Thoracic aorta (tissue), 2 donors: ENCODE measurements at places on chromosomes 5 and 9.
A peak's percentile ranks its signal among the peaks of the same experiment; 100 is the strongest.

- DNase-seq, result no peak
These were observed 756.4 kb upstream of the DMAC1 start for GRCh38 chr9:8555762-8556500.

DNA sequence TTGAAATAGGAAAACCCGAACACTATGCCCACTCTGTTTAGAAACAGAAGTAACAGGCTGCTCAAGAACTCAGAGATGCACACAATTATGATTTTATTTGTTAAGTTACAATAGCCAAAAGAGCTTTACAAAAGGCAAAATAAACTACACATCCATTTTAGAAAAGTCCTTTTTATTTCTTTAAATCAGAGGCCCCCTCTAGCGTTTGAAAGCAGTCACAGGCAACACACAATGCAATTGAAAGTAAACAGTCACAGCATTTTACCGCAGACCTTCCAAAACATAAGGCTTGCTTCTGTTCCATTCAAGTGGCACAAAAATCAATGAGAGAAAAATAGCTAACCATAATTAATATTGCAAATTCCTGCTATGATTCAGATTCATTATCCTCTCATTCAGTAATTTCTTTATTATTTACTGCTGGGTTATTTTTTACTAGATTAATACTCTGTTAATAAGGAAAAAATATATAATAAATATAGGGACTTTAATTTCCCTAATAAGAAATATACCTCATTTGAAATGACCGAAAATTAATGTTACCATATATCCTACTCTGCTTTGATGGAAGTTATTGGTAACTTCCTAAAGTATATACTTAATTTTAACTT is 78.3 kb downstream of the CEP120 start:
- no peak for DNase-seq

DNA sequence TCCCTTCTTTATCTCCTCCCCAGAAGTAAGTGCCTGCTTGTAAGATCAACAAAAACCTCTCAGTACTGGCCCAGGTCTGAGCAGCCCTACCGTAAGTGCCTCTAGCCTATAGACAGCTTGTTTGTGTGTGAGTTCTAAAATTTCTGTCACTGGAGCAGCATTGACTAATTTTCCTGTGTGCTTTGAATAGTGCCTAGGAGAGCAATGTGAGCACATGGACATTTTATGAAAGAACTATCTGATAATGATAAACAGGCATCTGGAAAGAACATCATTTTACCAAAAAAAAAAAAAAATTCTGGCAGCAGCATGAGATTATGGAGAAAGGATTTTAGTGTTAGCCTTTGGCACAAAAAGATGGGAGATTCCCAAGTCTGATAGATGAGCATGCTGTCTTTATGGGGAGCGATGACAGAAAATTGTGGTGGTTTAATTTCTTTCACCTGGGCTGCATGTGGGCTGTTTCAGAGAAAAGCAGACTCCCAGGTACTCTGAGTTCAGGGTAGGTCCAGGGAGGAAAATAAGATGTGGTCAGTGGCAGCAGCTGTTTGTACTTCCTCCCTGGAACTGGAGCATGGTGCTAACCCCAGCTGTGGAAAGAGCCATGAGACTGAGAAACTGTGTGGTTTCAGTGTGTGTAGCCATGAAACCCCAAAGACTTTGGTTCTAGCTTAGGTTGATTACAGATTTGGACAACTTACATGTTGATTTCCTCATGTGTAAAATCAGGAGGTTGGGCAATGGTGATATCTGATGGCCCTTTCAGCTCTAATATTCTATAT is 419.9 kb downstream of the NTRK2 start:
- no peak for DNase-seq

- DNase-seq, result no peak
These were observed 116.6 kb upstream of the BOD1 start for GRCh38 chr5:173733021-173733420.

DNA sequence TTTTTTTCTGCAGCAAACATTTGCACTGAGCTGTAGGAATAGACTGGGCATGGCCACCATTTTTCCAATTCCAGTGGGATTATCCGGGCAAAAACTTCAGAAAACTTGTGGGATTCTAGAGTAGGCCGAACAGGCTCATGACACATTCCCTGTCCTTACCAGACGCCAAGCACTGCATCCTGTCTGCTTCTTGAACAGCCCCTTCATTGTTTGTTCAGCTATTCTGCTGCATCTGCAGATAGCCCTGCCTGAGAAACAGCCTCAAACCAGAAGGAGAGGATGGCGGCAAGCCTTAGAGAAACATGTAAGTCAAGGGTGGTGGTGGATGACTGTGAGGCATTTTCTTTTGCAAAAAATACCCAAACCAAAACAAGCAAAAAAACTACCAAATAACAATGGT is 111.8 kb upstream of the NTRK2 start:
- no peak for DNase-seq

GRCh38 chr9:8371686-8372085 is 572.1 kb upstream of the DMAC1 start:
- DNase-seq, result no peak

DNA sequence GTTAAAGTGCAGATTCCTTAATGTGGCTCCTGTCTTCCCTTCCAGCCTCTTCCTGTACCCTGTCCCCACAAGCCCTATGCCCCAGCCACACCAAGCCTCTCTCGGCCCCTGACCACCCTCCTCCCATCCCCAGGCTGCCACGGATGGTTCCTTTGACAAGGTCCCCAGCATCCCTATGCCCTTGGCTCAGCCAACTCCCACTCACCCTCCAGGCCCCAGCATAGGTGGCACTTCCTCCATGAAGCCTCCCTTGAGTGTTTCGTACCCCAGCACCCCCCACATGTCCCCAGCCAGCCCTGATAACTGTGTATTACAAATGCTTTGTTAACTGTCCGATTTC is 115.5 kb upstream of the TBC1D2 start:
- no peak for DNase-seq

GRCh38 chr5:171483551-171484135 is 64.2 kb downstream of the FGF18 start:
- DNase-seq, result peak; percentile 55

DNA sequence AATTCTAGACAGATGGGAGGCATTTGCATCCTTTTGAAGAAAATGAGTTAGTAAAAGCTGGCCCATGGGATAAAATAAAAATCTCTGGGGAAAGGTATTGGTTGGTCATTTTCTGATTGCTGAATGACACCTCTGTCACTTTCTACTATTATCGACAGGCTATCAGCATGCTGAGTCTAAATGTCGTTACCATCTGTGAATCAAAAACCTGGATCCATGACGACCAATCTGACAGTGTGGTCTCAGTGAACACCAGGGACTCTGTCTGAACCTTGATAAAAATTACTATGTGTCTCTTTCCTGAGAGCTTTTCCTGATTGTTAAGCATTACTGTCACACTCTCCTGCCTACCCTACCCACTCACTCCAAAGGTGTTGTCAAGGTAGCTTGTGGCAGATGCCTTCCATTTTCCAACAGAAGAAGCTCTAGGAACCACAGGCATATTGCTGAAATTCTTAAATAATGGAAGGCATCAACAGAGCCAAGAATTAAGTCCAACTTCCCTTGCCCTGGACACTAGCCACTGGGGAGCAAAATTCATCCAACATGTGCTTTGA is 12.6 kb upstream of the ASTN2 start:
- no peak for DNase-seq

- no peak for DNase-seq
These were observed 293.9 kb downstream of the ZSWIM6 start for GRCh38 chr5:61625681-61626621.

- DNase-seq, result no peak
These were observed 69.2 kb upstream of the FCN1 start for GRCh38 chr9:134986957-134987356.

DNA sequence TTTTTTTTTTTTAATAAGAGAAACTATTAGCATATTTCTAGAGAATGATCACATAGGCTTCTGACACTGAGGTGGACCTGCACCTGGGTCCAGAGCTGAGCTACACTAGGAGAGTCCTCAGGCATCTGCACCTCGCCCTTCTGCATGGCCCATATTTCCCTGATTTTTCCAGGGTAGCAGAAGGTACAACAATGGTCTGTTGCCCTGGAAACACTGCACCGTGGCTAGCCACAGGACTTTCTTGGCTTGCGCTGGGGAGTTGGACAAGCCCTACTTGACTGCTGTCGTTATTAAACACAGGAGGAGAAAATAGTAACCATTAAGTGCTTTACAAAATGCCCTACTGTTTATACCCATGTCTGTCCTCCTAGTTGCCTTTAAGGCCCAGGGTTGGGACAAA is 615.7 kb upstream of the MEF2C start:
- no peak for DNase-seq

DNA sequence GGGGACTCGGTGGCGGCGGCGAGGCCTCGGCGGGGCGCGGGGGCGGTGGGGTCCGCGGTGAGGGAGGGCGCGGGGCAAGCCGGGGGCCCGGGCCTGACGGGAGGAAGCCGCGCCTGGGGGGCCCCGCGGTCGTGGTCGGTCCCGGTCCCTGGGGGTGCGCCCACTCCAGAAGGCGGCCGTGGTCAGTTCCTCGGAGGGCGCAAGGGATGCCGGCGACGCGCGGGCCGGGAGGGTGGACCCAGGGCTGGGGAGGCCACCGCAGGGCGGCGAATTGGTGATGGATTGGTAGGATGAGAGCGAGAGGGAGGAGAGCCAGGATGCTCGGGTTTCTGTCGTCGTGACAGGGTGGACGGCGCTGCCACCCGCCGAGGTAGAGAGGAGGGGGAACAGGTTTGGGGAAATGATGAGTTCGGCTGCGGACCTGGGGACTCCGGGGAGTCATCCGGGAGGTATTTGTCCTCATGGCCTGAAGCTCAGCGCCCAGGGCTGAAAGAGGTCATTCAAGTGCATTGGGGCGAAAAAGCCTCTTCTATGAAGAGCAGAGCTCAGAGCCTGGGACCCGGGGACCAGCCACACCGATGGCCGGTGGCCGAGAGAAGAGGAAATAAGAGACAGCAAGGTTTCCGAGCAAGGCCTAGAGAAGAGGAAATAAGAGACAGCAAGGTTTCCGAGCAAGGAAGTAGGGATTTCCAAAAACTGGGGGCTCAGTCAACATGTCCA is 557 bp downstream of the GNG10 start:
- DNase-seq, result peak; percentile 5

DNA sequence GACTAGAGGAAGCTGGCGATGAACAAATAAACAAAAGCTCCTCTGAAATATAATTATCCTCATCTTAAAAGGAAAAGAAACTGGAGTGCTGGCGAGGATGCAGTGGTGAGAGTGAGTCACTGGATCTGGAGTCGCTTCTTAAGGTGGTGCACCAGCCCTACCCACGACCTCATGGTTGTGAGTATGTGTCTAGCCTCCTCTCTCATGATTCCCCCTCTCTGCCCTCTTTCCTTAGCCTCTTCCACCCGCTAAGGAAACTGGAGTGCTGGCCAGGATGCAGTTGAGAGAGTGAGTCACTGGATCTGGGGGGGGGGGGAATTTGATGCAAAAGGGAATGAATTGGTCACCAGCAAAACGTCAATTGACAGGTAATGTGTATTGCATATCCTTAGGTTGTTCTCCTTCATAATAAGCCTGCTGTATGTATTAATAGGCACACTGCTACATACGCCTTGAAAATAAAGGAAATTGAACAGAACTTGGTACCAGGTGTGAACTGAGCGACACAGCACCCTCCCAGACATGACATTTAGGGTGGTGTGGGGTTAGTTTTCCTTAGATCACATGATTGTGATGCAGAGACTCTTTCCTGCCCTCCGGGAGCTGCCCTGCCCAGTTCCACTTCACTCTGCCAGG is 36.3 kb upstream of the EBF1 start:
- DNase-seq, result no peak

GRCh38 chr9:89955144-89955543 is 350.3 kb downstream of the GADD45G start:
- no peak for DNase-seq

DNA sequence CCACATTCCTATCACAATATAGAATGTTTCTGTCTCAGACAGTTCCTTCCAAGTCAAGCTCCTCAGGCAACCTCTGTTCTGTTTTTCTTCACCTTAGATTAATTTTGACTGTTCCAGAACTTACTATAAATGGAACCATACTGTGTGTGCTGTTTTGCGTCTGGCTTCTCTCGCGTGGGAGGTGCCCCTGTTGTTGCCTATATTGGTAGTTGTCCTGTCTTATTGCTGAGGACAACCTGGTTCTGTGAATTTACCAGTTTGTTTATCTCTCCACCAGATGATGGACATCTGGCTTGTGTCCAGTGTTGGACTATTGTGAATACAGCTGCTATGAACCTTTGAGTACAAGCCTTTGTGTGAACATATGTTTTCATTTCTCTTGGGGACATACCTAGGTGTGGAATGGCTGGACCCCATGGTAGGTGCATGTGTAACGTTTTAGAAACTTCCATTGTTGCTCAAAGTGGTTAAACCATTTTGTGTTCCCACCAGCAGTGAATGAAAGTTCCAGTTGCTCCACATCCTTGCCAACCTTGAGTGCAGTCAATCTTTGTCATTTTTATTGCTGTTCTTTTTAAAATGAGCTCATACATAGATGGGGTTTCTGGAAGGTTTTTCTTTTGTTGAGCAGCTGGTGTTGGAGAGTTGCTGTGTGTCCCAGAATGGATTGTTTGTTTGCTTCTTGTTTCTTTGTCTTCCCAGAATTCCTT is 18.1 kb downstream of the HMCN2 start:
- DNase-seq, result no peak

DNA sequence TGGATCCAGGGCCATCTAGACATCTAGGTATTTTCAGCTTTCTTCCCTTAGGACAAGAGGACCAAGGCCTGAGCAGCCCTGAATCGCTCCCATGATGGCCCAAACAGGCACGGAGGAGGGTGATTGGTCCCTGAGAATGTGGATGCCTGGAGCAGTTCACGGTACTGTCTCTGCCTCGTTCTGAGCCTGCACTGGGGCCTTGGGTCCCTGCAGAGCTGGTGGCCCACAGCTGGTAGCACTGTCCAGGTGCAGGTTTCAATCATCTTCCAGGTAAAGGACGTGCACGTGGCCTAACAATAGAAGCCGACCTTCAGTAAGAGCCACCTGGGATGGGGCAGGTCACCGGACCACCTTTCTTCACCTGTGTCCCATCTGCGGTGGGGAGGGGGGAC is 19.4 kb upstream of the FCN1 start:
- DNase-seq, result no peak

DNA sequence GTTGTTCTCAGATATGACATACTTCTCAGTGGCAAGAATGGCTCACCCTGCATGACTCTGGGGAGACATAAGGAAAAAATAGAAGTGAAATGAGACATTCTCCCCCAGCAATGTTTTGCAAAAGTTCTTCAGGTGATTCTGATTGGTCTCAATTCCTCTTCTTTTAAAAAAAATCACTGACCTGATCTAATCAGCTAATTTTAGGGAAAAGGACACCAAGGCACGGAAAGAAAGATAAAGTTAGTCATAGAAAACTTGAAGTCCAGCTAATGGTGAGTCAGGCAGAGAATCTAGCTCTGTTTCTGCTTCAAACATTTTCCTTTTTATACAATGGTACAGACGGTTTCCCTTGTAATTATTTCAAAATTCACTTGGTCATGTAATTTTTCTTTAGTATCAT is 1018.9 kb upstream of the ARRDC3 start:
- no peak for DNase-seq

- no peak for DNase-seq
These were observed 672.8 kb downstream of the ACTL7B start for GRCh38 chr9:108182950-108183381.

GRCh38 chr5:83493644-83494043 is 22.1 kb downstream of the VCAN start:
- no peak for DNase-seq

- no peak for DNase-seq
These were observed 236.5 kb downstream of the PBX3 start for GRCh38 chr9:125983681-125984080.

GRCh38 chr9:127569886-127570401 is 42.1 kb upstream of the STXBP1 start:
- no peak for DNase-seq

GRCh38 chr5:73273379-73274050 is 100.5 kb downstream of the TMEM174 start:
- no peak for DNase-seq

GRCh38 chr9:134605966-134606357 is 35.6 kb upstream of the COL5A1 start:
- no peak for DNase-seq
